ENCODE measurements at places on chromosomes 12 and 14.
A peak's percentile ranks its signal among the peaks of the same experiment; 100 is the strongest.

DNA sequence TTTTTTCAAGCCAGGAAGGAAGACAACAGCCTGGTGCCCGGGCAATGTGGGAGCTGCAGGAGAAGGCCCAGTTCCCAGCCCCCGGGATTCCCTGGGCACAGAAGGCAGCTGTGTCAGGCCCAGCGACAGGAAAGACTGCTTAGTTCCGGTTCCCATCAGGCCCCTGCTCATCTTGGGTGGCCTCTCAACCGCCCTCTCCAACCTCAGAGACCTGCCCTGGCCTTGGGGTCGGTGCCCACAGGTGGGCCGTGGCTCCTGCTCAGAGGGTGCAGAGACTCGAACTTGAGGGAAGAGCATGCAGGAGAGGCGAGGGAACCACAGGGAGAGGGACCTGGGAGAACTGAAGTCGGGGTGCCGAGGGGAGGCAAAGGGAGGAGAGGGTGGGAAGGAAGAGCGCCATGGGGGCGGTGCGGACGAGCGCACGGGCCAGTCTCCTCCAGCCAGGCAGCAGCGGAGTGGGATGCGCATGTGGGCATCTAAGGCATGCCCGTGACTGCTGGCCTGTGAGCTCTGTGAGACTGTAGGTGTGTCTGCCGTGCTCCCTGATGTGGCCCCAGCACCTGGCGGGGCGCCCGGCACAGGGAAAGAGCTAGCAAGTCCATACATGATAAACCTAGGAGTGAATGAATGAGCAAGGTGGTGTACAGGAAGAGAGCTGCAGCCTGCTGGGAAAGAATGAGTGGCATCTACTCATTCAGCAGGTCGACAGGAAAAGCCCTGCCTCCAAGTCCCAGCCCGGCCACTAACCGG is 42.7 kb downstream of the SSH1 start:
- no peak for DNase-seq

DNA sequence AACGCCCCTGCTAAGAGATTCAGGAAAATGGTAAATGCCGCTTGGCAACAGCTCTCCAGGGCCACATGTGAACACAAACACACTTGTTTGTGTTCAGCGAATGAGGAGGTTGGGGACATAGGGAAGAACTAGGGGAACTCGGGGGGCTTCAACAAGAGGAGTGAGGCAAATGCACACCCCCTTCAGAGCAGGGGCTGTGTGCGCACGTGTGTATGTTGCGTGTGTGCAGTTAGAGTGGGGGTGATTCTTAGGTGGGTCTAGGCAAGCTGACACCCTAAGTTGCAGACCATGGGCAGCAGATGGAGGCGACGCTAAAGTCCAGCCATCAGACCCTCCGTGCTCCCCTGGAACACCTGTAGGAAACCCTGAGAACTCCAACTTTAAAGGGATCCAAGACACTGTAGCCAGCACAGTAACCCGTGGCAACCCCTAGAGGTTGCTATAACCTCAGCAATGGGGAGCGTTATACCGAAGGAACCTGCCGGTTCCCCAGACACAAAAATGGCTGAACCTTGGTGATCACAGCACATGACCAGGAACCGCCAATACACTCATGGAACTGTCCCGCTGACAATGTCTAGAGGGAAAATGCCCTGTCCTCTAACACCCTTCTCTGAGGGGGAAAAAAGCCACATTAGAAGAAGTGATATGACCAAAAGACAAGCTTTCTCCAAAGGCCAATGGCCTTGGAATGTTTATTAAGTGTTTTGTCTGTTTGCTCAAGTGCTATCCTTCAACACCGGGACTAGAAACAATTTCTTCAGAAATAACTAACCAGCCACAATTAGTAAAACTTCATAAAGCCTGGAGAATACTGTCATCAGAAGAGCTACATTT is 86.5 kb upstream of the CEP83 start:
- DNase-seq: peak; percentile 65

DNA sequence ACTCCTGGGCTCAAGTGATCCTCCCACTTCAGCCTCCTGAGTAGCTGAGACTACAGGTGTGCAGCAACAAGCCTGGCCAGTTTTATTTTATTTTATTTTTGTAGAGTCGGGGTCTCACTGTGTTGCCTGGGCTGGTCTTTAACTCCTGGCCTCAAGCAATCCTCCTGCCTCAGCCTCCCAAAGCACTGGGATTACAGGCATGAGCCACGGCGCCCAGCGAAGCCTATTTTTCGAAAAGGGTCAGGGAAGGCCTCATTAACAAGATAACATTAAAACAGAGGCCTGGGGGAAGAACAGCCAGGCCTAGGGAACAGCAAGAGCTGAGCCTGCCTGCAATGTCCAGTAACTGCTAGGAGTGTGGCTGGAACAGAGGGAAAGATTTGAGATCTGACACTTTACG is 36.1 kb upstream of the VRK1 start:
- DNase-seq: no peak

- DNase-seq: no peak
Observed at GRCh38 chr12:67802731-67803130, 154.2 kb downstream of the DYRK2 start.

GRCh38 chr12:104478396-104479122 is 21.8 kb downstream of the CHST11 start:
- DNase-seq: peak; percentile 59

DNA sequence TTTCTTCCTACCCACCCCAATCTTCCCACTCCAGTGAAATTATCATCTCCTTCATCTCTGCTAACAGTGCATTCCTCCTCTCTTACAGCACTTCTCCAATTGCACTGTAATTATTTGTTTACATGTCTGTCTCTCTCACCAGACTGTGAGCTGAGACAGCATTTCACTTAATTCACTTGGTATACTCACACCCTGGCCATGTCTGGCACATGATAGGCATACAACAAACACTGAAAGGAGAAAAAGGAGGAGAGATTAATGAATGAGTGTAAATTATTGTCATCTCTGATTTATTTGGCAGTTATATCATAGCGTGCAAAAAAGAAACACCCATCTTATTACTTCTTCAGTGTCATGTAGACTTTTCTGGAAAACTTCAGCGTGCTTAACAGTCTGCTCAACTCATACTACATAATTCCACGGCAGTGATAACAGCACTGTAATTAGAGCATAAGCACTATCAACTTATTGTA is 452.3 kb downstream of the ADAMTS20 start:
- DNase-seq: no peak

- no peak for DNase-seq
Observed at GRCh38 chr14:87000081-87000480, 992.9 kb downstream of the GALC start.

DNA sequence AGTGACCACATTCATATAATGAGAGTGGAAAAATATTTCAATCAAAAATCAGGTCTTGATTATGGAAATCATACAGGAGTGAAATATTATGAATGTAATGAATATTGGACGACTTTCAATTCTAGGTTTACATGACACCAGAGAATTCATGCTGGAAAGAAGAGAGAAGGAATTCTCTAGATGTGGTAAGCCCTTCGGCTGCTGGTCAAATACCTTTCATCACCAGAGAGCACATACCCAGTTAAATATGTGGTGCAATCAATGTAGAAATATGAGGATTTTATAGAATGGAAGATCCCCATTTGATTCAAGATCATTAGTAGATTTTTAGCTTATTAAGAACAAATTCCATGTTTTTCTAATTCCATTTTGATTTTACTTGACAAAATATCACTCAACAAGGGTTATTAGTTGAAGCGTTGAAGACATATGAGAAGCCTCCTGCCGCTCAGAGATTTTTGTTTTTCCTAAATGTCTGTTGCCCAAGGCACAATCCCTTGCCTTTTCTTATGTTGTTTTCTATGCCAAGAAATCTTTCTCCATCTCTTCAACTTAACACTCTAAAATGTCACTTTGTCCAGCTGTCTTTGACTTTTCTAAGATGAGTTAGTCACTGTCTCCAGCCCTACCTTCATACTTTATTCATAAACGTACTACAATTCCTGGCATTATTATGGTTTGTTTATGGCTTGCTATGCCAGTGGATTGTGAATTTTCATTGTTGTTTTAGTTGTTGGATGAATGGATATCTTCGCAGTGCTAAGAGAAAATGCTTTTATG is 72.8 kb upstream of the ZDHHC17 start:
- DNase-seq: no peak

- DNase-seq: no peak
Observed at GRCh38 chr12:41634091-41634490, 446.0 kb downstream of the PDZRN4 start.

- DNase-seq: no peak
Observed at GRCh38 chr12:105338966-105339365, 8.5 kb downstream of the C12orf75 start.

- no peak for DNase-seq
Observed at GRCh38 chr12:106321139-106321850, 18.8 kb downstream of the TCP11L2 start.

GRCh38 chr12:54798651-54799050 is 55.7 kb upstream of the MUCL1 start:
- DNase-seq: no peak

GRCh38 chr14:54570631-54571415 is 3.9 kb downstream of the SAMD4A start:
- DNase-seq: no peak

DNA sequence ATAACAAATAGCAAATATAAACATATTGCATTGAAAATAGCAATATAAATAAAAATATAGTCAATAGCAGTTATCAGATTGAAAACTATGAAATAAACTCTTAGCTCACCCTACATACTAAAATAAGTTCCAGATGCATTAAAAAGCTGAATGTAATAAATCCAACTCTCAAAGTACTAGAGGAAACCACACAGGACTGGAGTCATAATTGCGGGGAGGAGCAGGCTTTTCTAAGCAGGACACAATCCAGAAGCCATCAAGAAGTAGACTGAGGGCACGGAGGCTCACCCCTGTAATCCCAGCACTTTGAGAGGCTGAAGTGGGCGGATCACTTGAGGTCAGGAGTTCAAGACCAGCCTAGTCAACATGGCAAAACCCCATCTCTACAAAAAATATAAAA is 22.2 kb downstream of the GSC start:
- no peak for DNase-seq

DNA sequence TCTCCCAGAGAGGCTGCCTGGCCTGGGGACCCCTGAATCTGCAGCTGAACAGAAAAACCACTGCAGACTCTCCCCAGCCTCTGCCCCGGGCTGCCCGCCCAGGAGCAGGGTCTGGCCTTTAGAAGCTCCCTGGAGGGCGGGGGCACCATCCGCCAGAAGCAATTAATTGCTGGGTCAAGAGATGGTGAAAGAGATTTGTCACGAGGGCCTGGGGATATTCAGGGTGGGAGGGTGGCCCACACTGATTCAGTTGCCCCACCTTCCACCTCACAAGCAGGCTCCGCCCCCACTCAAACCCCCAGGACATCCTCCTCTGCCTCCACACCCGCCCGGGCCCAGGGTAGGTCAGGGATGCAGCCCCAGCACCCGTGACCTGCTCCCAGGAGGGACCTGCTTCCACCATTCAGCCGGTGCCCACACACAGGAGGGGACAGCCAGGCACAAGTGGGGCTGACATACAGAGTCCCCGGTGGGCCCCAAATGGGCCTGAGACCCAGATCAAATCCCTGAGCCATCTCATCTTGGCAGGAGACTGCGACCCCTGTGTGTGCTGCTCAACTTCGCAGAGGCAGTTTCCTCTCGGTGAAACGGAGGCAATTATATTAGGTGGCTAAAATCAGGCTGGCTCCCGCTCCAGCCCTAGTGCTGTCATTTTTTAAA is 23.0 kb downstream of the NCOR2 start:
- no peak for DNase-seq

DNA sequence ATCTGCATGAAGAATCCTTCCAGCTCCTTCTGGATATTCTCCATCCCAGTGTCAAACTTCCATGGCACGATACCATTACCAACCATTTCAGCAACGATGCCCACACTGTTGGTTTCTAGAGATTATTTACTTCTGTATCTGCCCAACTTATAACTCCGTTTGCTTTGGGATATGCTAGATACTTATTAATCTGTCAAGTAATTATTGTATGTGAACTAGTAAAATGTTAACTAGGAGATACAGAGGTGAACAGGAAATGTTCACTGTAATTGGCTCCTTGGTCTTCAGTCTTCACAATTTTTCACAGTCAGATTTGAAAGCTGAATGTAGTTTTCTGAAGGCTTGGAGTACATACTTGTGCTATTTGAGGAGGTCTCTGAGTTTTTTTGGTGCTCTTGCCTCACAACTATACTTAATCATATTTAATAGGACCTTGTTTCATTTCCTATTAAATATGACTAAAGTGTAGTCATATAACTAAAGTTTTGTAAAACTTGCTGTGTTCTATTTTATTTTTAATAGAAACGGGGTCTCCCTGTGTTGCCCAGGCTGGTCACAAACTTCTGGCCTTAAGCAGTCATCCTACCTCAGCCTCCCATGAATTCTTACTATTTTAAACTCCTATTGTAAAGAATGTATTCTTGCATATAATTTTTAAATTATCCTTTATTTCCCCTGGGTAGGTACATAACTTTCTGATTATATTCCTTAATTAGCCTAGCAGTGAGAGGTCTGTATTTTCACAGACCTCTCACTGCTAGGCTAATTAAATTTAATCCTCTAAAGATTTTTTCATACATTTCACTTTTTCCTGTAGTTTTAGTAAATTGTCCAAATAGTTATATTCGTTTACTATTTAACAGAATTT is 79.7 kb downstream of the FGD4 start:
- DNase-seq: no peak

- DNase-seq: no peak
Observed at GRCh38 chr12:5480218-5480937, 48.5 kb downstream of the NTF3 start.

GRCh38 chr12:91931111-91931510 is 214.5 kb downstream of the BTG1 start:
- DNase-seq: no peak

DNA sequence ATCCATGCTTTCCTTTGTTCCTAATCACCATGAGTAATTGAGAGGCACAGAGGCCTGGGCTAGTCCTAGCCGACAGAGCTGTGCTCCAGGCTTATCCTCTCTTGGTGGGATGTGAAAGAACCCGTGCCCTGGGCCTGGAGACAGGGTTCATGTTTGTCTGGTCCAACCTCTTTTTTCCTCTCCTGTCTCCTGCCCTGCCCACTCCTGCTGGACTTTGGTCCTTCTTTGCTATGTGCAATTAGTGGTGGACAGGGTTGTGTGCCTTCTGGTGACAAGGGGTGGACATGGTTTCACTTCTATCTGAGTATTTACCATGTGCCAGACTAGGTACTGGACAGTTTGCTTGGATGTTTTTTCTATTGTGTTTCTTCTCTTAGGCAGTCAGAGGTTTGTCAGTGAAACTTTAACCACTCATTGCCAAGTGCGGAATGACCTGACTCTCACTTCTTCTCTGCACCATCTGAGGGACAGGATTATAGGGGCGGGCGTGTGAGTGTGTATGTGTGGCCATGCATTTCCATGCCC is 126.1 kb downstream of the SMOC1 start:
- DNase-seq: no peak

GRCh38 chr12:111557271-111558106 is 41.6 kb downstream of the ATXN2 start:
- no peak for DNase-seq

DNA sequence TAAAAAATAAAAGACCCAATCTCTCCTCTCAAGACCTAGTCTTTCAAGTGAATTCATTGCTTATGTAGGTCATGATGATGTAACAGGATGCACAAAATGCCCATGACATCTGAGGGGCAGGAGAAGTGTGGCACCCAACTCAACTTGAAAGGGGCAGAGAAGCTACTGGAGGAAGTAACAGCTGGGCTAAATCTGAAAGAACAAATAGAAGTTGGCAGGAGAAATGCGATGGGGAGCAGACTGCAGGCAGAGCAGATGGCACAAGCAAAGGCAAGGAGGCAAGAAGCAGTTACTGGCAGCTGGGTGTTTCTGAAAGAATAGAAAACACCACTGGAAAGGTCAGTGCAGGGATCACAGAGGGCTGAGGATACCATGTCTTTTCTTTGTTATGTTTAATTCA is 14.6 kb downstream of the SLC38A4 start:
- DNase-seq: no peak
